ENCODE measurements at places on chromosomes 5 and 9.

- DNase-seq = no peak
These were observed 491.5 kb upstream of the TUSC1 start for GRCh38 chr9:26169708-26170107.

- DNase-seq = peak; percentile 73
These were observed 9.5 kb upstream of the HAND1 start for GRCh38 chr5:154487541-154487940.

DNA sequence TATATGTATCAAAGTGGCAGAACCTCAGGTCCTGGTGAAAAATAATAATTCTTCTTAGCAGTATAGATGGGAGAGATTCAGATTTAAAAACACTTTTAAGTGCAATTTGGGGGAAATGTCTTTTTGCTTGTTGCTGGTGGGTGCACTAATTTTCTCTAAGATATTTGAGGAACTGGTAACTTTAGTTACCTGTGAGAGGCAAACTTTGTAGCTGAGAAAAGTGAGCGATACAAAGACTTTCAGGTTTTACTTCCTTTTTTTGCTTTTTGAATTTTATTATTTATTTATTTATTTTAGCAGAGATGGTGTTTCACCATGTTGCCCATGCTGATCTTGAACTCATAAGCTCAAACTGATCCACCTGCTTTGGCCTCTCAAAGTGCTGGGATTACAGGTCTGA, 303.1 kb upstream of the PTGER4 start:
- no peak for DNase-seq

- no peak for DNase-seq
These were observed 136.5 kb upstream of the ABCA1 start for GRCh38 chr9:105064248-105065097.

- DNase-seq = no peak
These were observed 570 bp downstream of the CREBRF start for GRCh38 chr5:173056783-173057061.

DNA sequence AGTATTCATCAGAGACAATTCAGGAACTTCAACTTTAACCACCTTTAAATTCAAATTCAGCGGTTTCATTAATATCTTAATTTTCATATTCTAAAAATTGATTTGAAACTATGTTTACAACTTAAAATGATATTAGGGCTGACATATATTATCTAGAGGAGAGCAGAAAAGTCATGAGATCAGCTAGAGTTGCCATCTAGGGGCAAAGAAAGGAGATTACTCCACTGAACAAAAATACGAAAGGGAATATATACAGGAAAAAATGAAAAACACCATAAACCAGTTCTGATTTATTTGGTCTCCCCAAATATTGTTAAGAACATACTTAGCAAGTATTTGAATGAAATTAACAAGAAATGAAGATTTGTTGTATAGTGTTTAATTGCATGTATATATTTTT, 946.3 kb downstream of the DTWD2 start:
- no peak for DNase-seq

DNA sequence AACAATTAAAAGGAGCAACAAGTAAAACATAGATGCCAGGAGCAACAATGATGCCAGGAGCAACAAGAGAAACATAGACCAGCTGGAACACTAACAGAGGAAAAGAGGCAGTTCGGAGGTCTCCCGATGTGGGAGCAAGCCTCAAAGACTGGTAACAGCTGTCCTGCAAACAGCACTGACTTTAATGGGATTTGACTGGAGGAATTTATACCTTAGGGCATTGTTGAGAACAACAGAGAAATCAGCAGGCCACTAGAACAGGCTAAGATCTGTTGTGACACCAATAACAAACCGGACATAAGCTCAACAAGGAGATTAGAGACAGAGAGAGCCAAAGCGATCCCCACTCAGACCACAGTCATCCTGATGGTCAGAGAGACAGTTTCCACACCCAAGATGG, 11.8 kb upstream of the SYK start:
- DNase-seq = no peak

- DNase-seq = no peak
These were observed 84.3 kb downstream of the GALNT10 start for GRCh38 chr5:154274828-154275185.

GRCh38 chr9:69976152-69976551, 67.5 kb upstream of the MAMDC2 start:
- no peak for DNase-seq

- no peak for DNase-seq
These were observed 216.0 kb downstream of the MLLT3 start for GRCh38 chr9:20406344-20406743.

- no peak for DNase-seq
These were observed 31.7 kb downstream of the NRG2 start for GRCh38 chr5:140011297-140011802.

GRCh38 chr5:173240091-173241050, 5.4 kb upstream of the NKX2-5 start:
- no peak for DNase-seq

- DNase-seq = no peak
These were observed 167.0 kb downstream of the C5orf15 start for GRCh38 chr5:133801431-133801830.

- DNase-seq = no peak
These were observed 53.7 kb downstream of the HMCN2 start for GRCh38 chr9:130319300-130319699.

- no peak for DNase-seq
These were observed 24.3 kb downstream of the PTPDC1 start for GRCh38 chr9:94108584-94108983.

DNA sequence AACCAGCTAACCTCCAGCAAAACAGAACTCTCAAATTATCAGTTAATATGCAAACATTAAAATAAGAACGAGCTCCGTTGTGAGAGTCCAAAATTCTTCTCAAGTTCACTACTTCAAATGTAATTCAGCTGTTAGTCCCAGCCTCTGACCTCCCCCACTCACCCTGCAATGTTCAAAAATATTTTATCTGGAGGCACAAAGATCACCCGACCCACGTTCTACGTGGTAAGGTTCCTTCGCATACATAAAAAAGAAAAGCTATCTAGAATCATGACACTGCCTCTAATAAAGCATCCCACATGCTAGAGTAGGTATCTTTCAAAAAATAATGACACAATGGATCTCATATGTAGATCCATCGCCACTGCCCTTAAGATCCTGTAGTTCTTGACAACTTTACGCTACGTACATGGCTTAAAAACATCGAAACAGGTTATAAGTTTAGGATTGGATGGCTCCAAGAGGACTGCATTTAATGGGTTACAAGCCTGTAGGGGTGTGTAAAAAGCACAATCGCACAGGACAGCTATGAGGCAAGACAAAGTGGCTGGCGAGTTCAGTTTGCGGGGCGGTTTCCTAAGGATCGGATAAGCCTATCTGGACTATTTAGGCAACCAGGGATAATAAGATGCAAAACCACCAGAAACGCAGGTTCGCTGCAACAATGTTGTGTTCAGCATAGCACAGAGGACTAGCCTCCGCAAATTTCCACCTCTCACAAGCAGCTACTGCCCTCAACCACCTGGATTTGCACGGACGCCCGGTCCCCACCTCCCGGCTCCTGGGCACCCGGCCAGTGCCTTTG, 969 bp downstream of the CLK4 start:
- no peak for DNase-seq

- no peak for DNase-seq
These were observed 99.3 kb downstream of the SEMA6A start for GRCh38 chr5:116475338-116475737.

GRCh38 chr5:40981420-40981819, 72.1 kb downstream of the C7 start:
- no peak for DNase-seq

GRCh38 chr5:179954434-179954833, 46.7 kb upstream of the TBC1D9B start:
- DNase-seq = no peak

DNA sequence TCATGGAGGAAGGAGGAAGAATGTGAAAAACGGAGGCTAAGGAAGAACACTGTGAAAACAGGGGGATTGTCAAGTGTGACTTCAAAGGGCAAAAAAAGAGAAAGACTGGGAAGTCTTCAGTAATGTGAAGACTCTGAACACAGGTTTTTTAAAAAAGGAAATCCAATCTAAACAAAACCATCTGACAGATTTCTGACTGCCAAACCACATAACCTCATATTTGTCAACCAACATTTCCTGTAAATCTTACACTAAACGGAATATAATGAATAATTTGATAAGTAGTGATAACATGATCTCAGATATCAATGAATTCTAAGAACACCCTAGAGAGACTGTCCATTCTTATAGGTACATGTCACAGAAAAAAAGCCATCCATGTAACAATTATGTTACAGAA, 124.7 kb downstream of the FBN2 start:
- DNase-seq = no peak

- no peak for DNase-seq
These were observed 22.7 kb downstream of the JADE2 start for GRCh38 chr5:134547999-134548658.

GRCh38 chr5:10315824-10316509, 8.3 kb upstream of the CMBL start:
- DNase-seq = no peak

- no peak for DNase-seq
These were observed 61.7 kb upstream of the ELAVL2 start for GRCh38 chr9:23887781-23888180.

DNA sequence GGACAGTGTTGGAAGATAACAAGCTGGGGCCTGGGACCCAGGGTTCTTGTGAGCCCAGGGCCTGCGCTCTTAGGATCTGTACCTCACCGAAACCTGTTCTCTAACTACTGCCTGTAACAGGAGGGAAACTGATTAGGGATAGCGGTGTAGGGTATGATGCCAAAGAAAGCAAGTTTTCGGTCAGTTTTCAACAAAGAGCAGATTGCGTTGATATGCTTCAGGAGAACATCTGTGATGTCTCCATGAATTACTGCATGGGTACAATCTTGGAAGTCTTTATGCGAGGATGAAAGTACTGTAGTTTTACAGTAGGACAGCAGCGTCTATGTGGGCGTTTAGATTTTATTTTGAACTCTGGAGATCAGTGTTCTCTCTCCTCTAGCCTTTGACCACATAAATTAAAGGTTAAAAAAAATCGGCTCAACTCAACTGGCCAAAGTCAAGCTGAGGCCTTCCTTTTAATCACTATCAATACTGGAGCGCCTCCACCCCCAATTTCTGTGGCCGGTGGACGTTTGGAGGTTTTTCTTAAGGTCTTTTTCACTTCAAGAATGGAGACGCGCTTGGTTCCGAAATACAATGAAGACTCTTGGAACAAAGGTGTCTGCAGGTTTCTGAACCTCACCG, 3.0 kb downstream of the NFIL3 start:
- no peak for DNase-seq

- DNase-seq = no peak
These were observed 469.0 kb upstream of the BRINP1 start for GRCh38 chr9:119838210-119838609.

GRCh38 chr9:35892051-35892450, 14.0 kb upstream of the HRCT1 start:
- DNase-seq = no peak

DNA sequence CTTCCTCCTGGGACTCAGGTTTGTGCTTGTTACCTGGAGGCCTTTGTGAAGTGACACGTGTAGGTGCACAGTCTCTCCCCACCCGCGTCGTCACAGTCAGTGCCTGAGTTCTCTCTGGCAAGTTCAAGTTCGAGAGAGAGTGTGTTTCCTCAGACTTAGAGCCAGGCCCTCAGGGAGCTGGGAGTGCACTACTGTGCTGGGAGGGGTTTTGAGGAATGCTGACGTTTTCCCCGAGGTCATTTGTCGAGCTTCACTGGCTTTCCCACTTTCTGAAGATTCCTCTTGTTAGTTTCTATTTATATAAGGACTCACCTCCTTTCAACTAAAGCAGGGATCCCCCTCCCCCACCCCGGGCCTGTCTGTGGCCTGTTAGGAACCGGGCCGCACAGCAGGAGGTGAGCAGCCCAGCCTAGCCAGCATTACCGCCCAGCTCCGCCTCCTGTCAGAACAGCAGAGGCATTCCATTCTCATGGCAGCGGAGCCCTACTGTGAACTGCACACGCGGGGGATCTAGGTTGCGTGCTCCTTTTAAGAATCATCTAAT, 209.2 kb downstream of the DIRAS2 start:
- no peak for DNase-seq

GRCh38 chr5:116510517-116510916, 64.1 kb downstream of the SEMA6A start:
- no peak for DNase-seq

DNA sequence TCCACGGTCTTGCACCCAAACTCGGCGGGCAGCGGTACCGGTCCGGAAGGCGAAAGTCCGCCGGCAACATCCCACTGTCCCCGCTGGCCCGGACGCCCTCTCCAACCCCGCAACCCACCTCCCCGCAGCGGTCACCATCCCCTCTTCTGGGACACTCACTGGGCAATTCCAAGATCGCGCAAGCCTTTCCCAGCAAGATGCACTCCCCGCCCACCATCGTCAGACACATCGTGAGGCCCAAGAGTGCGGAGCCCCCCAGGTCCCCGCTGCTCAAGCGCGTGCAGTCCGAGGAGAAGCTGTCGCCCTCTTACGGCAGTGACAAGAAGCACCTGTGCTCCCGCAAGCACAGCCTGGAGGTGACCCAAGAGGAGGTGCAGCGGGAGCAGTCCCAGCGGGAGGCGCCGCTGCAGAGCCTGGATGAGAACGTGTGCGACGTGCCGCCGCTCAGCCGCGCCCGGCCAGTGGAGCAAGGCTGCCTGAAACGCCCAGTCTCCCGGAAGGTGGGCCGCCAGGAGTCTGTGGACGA, 33.3 kb downstream of the CD180 start:
- DNase-seq = no peak

DNA sequence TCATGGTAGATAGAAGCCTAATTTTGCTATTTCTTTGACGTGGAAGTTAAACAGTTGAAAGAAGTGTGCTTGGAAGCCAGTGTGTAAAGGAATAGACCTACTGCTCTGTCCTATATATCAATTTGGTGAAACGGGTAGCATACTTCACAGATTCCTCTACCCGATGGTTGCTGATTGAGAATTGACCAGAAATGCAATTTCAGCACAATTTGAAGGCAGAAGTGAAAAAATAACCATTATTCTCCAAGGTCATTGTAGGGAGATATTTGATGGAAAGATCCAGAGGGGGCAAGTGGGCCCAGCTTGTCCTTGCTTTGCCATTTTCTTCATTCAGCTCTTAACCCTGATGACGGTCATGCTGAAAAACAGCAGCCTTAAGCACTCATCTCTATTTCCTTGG, 15.3 kb downstream of the CDH12 start:
- no peak for DNase-seq

DNA sequence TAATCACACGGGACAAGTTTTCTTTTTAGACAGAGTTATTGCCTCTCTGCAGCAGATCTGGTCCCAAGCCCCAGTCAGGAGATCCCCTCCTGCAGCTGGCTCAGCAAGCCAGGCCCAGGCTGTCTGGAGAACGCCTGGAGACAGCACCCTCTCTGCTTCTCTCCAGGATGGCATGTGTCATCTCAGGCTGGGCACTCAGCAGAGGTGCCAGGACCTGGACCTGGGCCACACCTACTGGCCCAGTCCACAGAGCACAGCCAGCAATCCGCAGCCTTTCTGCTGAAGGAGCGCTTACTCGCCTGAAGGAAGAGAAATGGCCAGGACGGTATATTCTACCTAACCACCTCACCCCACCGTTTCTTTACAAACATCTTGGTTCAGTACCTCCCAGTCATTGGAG, 4.7 kb upstream of the TBC1D9B start:
- DNase-seq = no peak

Measured in activated T-cell treated with anti-CD3 and anti-CD28 coated beads, Interleukin-2, amount 50 U/mL, for 72 hours (primary cell).